Activated naive CD4-positive, alpha-beta T cell treated with anti-CD3 and anti-CD28 coated beads, Interleukin-2, amount 10 ng/mL, durations not matched to agents 7 days and 5 days (primary cell): ENCODE measurements at places on chromosomes 3 and 15.
A peak's percentile ranks its signal among the peaks of the same experiment; 100 is the strongest.

DNA sequence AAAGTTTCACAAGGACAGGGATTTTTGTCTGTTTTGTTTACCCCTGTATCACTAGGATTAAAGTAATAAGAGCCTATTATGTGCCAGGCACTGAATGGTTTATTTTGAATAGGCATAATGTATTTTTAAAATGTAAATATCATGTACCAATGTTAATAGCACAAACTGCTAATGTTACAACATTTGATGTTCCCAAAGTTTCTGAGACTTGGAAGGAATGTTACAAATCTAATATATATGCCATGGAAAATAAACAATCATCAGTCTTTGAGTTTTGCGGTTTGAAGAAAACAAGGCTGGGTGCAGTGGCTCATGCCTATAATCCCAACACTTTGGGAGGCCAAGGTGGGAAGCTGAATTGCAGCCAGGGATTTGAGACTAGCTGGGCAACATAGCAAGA lies 159.4 kb downstream of the CDIN1 start:
- no peak for DNase-seq

- no peak for DNase-seq
These were observed 331.7 kb downstream of the RBMS3 start for GRCh38 chr3:29612536-29612935.

DNA sequence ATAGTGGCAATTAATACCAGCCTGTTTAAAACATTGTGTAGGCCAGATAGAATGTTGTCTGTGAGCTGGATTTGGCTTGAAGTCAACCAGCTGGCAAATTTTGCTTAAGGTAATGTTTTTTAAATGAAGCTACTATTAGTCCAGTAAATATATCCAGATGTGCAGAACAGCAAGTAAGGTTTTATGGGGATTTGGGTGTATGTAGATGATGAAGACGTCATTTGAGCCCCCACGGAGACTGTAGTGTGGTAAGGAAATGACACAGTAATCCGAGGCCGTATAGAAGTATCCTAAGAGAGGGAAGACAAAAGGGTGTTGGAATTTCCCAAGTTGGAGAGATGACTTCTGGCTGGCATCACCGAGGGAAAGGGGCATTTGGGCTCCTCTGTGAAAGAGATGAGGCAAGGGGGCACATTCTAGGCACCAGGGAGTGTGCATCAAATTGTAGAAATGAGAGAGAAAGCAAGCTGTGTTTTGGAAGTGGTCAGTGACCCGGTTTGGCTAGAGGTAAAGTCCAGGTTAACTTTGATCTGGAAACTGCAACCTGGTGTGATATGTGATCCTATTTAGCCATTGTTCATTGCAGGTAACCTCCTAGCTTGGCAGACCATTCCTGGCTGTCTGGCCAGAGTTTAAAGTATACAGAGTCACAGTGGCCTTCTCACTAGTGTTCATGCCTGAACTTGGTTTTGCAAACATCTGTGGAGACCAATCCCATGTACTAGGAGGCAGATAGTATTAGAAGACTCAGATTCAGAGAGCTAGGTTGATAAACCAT lies 104.2 kb downstream of the ITPR1 start:
- DNase-seq, result no peak

DNA sequence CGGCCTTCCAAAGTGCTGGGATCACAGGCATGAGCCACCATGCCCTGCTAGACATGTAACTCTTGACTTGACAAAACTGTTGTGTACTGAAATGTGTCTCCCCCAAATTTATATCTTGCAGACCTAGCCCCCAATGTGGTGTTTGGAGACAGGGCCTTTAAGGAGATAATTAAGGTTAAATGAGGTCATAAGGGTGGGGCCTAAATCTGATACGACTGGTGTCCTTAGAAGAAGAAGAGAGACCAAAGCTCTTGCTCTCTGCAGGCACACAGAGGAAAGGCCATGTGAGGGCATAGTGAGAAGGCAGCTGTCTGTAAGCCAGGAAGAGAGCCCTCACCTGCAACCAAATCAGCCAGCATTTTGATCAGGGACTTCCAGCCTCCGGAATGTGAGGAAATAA lies 361.3 kb downstream of the SV2B start:
- DNase-seq, result no peak

DNA sequence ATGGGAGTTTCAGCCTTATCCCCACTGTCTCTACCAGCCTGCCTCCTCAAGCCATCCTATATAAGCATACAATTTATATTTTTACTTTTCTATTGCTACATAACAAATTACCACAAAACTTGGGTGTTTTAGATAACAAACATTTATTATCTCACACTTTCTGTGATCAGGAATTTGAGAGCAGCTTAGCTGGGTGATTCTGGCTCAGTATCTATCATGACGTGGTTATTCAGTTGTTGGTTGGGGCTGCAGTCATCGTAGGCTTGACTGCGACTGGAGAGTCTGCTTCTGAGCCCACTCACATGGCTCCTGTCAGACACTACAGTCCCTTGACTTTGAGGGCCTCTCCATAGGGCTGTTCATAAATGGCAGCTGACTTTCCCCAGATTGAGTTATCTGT lies 20.7 kb downstream of the PARP15 start:
- DNase-seq, result no peak

DNA sequence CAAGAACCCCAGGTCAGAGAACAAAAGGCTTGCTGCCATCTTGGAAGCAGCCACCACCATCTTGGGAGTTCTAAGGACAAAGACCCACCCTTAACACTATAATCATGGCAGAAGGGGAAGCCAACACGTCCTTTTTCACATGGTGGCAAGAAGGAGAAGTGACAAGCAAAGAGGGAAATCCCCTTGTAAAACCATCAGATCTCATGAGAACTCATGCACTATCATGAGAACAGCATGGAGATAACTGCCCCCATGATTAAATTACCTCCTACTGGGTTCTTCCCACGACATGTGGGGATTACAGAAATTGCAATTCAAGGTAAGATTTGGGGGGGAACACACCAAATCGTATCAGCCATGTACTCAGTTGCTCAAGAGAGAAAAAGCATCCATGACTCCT lies 21.1 kb upstream of the GBE1 start:
- DNase-seq, result no peak

DNA sequence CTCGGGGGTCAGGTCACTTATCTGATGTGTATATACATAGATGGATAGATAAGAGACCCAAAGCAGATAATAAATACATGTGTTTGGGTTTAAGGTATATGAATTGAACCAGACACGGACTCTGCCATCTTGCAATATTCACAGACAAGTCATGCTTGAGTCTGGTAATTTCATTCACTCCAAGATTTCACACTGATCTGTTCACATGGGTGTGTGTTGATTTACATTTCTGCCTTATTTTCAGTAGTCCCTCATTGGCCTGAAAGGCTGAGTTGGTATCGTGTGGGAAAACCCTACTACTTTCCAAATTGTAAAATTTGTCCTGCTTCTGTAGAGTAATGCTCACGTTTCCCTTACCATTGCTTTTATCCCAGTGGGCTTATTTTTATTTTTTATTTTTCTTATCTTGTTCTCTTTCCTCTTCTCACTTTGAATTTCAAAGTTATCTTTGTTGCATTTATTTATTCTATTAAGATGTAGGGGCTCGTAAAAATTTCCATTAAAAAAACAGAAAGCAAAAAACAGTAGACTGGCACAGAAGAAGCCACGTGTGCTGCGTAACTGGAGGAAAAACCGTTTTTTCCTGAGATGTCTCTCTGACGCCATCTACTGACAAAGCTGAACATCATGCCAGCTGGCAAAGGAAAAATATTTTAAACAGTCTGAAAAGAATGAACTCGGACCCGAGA lies 10.8 kb upstream of the MFSD1 start:
- DNase-seq, result peak; percentile 47

GRCh38 chr3:13569641-13570390 lies 20.9 kb downstream of the FBLN2 start:
- DNase-seq, result no peak

DNA sequence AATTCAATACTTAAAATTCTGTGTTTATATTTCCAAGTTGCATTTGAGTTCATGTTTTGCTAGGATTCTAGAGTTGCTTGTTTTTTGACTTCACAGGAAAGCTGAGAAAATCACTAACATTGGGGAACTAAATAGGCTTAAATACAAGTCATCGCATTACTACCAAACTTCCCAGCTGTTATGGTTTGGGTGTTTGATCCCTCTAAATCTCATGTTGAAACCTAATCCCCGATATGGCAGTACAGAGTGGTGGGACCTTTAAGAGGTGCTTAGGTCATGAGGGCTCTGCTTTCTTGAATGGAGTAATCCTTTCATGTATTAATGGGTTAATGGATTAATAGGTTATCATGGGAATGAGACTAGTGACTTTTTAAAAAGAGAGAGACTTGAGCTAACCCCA lies 77.2 kb upstream of the ARPP21 start:
- DNase-seq, result no peak

GRCh38 chr3:37770938-37771918 lies 90.5 kb upstream of the CTDSPL start:
- no peak for DNase-seq

DNA sequence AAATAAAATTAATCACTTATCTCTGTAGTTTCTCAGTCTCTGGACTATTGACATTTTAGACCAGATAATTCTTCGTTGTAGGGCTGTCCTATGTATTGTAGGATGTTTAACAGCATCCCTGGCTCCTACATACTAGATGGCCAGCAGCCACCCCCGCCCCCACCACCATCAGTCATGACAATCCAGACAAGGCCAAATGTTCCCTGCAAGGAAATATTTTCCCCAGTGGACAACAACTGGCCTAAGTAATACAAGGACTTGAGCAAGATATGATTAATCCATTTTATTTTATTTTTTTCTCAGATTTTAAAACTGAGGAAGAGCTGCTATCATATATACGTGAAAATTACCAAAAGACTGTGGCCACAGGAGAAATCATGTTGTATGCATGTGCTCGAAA lies 23.8 kb downstream of the TICRR start:
- no peak for DNase-seq

DNA sequence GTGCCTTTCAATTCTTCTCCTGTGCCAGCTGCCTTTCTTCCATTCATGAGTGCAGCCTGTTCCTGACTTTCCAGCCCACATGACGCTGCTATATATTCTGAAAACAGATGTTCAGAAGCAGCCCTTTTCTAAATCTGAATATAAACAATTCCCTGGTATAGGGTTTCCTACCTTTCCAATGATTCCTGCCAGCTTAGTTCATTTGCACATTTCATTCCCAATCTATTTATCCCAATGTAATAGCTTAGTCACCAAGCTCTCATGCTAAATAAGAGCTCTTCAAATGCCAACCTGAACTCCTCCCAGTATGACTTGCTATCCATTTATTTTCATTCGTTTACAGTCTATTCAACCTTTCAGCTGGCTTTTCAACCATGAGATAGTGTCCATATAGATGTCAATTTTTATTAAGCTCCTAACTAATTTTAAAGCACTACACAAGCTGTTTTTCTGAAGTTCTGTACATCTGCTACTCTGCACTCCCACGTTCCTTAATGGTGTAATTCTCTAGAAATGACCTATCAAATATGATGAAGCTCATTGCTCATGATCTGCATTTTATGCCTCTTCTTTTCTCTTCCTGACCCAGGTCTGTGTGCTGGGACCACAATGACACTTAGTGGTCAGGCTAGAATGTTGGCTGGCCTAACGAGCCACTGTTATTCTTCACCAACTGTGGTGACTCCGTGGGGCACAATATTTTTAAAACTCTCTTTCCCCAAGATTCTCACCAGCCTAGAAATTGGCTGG lies 605.0 kb upstream of the TBL1XR1 start:
- no peak for DNase-seq

GRCh38 chr3:119409844-119410243 lies 53.6 kb downstream of the TMEM39A start:
- no peak for DNase-seq

DNA sequence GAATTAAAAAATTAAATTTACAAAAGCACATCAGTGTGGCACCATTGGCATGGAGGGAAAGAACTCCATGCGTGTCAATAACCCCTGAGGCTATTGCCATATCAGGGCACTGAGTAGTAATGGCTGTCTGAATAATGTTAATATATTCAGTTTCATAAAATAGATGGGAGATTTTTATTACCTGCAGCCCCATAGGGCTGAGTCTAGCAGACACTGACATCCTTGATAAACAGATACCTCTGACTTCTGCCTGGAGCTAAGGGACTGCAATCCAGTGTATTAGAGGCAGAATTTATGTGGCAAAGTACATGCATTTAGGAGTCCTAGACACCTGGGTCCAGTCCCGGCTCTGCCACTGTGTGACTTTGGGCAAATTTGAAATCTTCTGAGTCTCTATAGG lies 38.8 kb upstream of the SV2B start:
- no peak for DNase-seq

DNA sequence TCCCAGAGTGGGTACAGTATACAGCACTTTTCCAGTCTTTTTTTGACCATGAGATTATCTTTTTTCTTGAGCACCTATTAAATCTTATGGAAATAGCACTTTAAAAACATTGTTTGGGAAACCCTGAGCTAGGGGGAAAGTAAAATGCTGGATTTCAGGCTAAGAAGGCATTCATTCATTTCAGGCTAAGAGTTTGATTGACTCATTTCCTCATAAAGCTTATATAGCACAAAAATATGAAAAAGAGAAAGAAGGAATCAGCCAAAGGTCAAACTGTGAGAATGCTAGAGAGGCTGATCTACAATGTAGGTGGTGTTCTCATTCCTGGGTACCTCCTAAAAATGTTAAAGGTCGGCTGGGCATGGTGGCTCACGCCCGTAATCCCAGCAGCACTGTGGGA lies 10.5 kb downstream of the TTC23 start:
- no peak for DNase-seq

DNA sequence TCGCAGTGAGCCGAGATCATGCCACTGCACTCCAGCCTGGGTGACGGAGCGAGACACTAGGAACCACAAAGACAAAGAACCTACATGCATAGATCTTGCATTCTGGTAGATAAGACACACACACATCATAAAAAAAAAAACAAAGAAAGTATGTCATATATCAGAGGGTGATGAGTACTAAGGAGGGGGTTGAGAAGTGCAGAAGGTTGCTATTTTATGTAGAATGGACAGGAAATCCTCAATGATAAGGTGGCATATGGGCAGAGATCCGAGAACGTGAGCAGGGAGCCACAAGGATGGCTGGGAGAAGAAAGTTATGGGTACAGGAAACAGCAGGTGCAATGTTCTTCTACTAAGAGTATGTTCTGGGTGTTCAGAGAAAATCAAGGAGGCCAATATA lies 118.8 kb downstream of the MEX3B start:
- no peak for DNase-seq

- DNase-seq, result no peak
These were observed 47.0 kb upstream of the PPIB start for GRCh38 chr15:64209680-64210334.

GRCh38 chr3:18422972-18423371 lies 2.2 kb downstream of the SATB1 start:
- DNase-seq, result no peak

GRCh38 chr3:126938520-126939337 lies 44.2 kb upstream of the PLXNA1 start:
- DNase-seq, result no peak

- no peak for DNase-seq
These were observed 181.3 kb downstream of the LSAMP start for GRCh38 chr3:116263842-116264545.
